ENCODE measurements at places on chromosomes 2 and 18. TPM values are rescaled to one million over a fixed set of nuclear protein-coding genes. Genes with fewer than 3 reads are reported as not detected.

Gene DNAJC5G
- total RNA-seq = not detected

Gene GIGYF2
- total RNA-seq = 23.3 TPM

Gene ADCYAP1
- total RNA-seq = not detected

Gene SP140
- total RNA-seq = 0.39 TPM

Gene SEPTIN2
- 377 TPM for total RNA-seq

Gene EPB41L5
- total RNA-seq = 11.8 TPM

Gene KLF11
- total RNA-seq = 5.7 TPM

Gene RETSAT
- total RNA-seq = 29.2 TPM

Gene CNRIP1
- 39.2 TPM for total RNA-seq

Gene SMYD1
- total RNA-seq = not detected

Gene ANKAR
- 2.1 TPM for total RNA-seq

Gene UGT1A10
- total RNA-seq = not detected

Gene FLACC1
- total RNA-seq = not detected

Gene LCLAT1
- 17.8 TPM for total RNA-seq

Gene IL1RL2
- total RNA-seq = 0.88 TPM

Gene CYS1
- 0.39 TPM for total RNA-seq

Gene SKOR2
- total RNA-seq = not detected

Gene MAP2
- 4.6 TPM for total RNA-seq

Gene SLC16A14
- 1.2 TPM for total RNA-seq

Gene HNMT
- 39.8 TPM for total RNA-seq

Gene PCBP1
- 105 TPM for total RNA-seq

Gene CDH20
- 0.13 TPM for total RNA-seq

Gene NR4A2
- 57.6 TPM for total RNA-seq

Gene FSHR
- not detected for total RNA-seq

Gene PRSS56
- not detected for total RNA-seq

Gene GREB1L
- under 0.01 TPM for total RNA-seq

Gene LYG1
- total RNA-seq = not detected

Gene LYPD1
- total RNA-seq = 0.64 TPM

Gene SNRPD1
- total RNA-seq = 9.9 TPM

Gene RNF125
- 0.65 TPM for total RNA-seq

Gene LINC00305
- total RNA-seq = not detected

Gene STAMBP
- total RNA-seq = 32.3 TPM

Gene HOXD10
- total RNA-seq = not detected

Gene CIDEA
- not detected for total RNA-seq

Gene SIX2
- 0.72 TPM for total RNA-seq

Gene FTCDNL1
- not detected for total RNA-seq

Gene GPR55
- not detected for total RNA-seq

Gene KIF1A
- 2.7 TPM for total RNA-seq

Gene LGALSL
- 17.7 TPM for total RNA-seq

Gene TUBB8B
- not detected for total RNA-seq

Gene CHCHD5
- total RNA-seq = 35.5 TPM

Gene CCDC150
- total RNA-seq = 2.3 TPM

Gene SPATA3
- not detected for total RNA-seq

Gene ST6GAL2
- 1.9 TPM for total RNA-seq

Gene LOXL3
- 18.6 TPM for total RNA-seq

Gene TCF23
- not detected for total RNA-seq

Gene RAB6C
- total RNA-seq = not detected

Gene ITGB6
- total RNA-seq = 15.0 TPM

Gene ASXL2
- 10.7 TPM for total RNA-seq

Gene BCS1L
- 45.3 TPM for total RNA-seq

Gene STPG4
- not detected for total RNA-seq

Gene HOXD4
- not detected for total RNA-seq

Gene AMER3
- not detected for total RNA-seq

Gene XDH
- 0.52 TPM for total RNA-seq

Gene RNU2-63P
- total RNA-seq = not detected
